ENCODE measurements at places on chromosomes 12 and 14.

DNA sequence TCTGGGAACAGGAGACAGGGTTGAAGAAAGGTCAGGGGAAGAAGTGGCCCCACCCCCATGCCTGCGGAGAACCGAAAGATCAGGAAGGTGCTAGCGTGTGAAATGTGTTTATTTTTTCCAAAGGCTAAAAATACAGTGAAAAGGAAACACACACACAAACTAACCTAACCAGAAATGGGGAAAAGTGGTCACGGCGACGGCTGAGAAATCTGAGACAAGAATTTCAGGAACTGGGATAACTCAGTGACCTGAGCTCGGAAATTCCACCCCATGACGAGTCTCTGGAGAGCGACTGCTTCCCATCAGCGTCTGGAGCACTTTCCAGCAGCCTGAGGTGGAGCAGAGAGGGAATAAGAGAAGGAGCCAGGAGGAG, 16.6 kb upstream of the RND1 start:
- no peak for DNase-seq

DNA sequence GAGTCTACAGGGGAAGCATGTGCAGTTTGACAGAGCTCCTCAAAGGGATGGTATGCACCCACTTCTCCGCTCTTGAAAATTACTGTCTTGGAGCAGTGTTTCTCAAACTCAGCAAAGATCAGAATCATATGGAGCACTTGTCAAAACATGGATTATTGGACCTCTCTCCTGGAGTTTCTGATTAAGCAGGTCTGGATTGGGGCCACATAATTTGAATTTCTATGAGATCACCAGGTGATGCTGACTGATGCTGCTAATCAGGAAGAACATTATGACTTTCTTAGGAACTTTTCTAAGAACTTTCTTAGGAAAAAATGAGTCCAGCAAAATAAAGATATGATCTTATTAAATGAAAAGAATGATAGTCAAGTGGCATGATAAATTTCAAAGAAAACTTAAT, 144.3 kb downstream of the CPNE8 start:
- no peak for DNase-seq

DNA sequence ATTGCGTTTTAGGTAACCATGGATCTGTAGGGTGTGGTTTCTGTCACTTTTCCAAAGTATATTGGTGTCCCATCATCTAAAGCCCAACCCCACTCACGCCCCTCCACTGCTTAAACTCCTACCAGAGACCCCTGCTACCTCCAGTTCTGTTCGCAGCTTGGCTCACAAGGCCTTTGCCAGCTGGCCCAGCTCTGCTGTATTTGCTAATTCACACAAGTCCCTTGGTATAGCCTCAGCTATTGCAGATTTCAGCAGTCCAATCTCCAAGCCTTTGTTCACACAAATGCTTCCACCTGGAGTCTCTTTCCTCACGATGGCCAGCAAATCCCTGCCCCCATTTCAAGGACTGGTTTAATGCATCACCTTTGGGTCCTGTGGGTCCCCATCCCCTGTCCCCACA, 24.2 kb downstream of the ISCA2 start:
- DNase-seq: no peak

GRCh38 chr14:52458721-52459085, 93.6 kb downstream of the TXNDC16 start:
- DNase-seq: no peak

DNA sequence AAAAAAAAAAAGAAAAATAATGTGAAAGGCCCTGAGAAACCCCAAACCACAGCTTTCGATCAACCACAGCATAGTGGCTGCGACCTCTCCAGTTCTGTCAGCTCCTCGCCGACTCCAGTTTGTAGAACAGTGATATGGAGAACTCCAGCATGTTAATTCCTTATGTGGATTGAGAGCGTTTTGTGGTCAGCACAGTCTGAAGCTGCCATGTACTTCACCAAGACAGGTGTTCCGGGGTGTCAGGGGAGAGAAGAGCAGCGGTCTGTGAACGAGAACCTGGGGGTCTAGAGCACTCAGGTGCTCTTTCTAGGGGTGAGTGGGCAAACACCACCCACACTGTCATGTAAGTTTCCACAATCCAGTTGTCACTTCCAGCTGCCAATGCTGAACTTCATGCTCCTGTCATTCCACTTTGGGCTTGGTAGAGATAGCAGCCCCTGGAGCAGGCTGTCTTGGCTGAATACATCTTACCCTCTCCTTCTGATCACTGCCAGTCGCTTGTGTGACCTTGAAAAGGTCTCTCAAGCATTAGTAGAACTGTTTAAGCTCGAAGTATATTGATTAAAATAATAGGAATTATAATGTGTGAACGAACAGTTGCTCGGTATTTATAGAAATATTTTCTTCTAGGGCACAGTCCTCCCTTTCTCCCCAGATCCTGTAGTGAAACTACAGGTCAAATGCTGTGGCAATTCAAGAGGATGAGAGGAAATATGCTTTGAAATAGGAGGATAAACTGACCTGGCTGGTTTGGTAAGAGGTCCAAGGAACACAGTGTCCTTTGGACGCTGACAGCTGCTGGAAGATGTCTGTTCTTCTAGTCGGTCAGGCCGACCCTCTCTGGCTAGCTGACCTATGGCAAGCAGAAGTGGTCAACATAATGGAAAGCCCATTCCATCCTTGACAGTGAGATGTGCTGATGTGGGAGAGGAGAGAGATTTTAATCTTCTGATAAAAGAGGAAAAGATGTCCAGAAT, 15.7 kb upstream of the MAX start:
- DNase-seq: no peak

GRCh38 chr14:96095581-96096476, 56.7 kb downstream of the C14orf132 start:
- DNase-seq: no peak

DNA sequence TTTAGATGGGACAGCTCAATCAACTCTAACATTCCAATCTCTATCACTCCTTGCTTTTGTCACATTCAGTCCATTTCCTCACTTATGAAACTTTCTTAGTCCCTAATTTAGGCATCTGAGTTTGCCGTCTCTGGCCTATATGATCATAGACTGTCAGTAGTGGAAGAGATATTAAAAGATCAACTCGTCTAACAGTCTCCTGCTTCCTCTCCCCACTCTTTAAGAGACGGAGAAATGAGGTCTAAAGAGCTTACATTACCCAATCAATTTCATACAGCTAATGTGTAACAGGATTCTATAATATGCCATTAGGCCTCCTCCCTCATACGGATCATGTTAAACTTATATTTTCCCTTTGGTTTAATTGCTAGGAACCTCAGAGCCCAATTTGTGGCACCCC, 6.5 kb upstream of the ATP23 start:
- DNase-seq: no peak

- no peak for DNase-seq
Measured at GRCh38 chr12:56031987-56032386, 9.7 kb upstream of the RPS26 start.

DNA sequence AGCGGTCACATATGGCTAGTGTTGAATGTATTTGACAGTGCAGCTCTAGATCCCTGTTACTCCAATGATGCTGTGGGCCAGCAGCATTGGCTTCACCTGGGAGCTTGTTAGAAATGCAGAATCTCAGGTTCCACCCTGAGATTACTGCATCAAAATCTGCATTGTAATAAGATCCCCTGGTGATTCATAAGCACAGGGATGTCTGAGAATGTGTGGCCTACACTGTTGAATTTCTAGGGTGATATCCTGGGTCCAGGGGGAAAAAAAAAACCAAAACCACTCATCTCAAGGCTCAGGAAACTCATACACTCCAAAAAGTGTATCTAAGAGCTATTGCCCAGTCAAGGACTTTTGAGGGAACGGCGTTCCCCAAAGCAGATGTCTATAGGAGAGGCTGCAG, 196.8 kb downstream of the PPM1H start:
- DNase-seq: no peak

- DNase-seq: no peak
Measured at GRCh38 chr14:91246051-91246852, 1.7 kb upstream of the GPR68 start.

DNA sequence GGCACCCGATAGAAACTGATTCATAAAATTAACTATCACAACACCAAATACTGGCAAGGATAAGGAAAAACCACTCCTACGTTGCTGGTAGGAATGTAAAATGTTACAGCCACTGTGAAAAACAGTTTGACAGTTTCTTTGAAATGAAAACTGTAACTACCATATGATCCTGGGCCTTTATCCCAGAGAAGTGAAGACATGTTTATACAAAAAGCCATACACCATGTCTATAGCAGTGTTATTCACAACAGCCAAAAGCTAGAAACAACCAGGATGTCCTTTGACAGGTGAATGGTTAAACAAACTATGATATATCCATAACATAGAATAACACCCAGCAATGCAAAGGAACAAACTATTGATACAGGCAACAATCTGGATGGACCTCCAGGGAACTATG, 3.7 kb upstream of the C14orf132 start:
- no peak for DNase-seq

DNA sequence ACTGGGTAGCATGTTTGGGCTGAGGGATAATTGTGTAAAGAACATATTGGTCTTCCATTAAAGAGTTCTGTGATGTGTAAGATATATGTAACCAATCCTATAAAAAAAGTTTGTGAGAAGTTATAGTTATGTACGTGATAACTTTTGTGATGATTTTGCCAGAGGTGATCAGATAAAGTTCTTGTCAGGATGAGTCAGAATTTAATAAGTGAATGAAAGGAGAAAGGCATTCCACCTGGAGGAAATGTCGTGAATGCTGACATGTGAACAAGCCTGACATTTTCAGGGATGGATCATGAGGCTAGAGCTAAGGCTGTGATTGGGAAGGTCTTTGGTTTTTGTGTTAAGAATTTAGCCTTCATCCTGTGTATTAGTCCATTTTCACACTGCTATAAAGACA, 241.5 kb downstream of the SNAPC1 start:
- DNase-seq: no peak

All from lower leg skin (tissue), 4 donors.